H1 (cell line): ENCODE measurements at places on chromosomes 5 and 9. TPM values are rescaled to one million over a fixed set of nuclear protein-coding genes. Genes with fewer than 3 reads are reported as not detected.

DNA sequence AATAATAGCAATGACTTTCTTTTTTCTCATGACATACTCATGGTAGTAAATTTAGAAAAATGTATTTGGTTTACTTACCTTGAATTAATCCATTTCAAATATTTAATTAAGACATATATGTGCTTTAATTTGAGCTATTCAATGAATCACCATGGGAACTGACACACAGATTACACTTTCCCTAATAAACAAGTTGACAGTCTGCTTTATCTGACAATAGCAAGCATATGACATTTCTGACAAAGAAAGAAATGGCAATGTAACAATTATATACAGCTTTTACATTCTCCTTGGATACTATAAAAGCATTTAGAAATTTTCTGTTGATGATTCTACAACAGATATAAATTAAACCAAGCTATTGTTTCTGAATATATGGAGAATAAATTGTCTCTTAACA is 382.5 kb downstream of the CYLC2 start:
- no peak overlapping the region for H3K4me3 ChIP-seq
- DNase-seq: no peak
- no peaks in the 10 kb centered on the region for H3K4me1 ChIP-seq
- H3K27me3 ChIP-seq: no peaks in the 10 kb centered on the region
- no peak overlapping the region for H3K27ac ChIP-seq

DNA sequence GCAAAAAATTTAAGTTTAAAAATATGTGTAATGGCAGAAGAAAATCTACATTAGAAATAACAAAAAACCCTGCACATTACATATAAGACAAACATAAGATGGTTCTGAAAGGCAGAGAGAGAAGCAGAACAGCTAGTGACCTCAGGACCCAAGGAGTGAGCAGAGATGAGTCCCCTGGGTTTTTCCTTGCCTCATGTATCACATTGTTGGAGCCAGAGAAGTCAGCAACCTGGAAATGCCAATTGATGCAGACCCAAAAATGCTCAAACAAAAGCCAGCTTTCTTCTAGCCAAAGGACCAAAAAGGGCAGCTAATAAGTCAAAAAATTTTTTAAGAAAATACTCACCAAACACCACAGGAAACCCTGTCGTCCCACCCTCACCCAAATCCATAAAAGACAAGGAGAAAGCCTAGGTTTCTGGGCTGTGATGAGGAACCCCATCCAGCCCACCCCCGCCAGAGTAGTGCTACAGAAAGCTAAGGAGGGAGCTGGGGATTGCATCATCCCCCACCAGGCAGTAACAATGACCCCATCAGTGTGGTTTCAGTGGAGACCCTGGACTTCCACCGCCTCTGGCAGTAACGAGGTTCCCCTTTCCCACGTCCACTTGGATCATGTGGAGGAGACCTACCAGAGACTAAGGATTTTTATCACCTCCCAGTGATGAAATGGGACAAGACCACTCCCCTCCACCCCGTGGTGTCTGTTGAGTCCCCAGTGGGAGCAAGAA is 17.6 kb downstream of the DENND1A start:
- H3K4me1 ChIP-seq: peaks cover 2% of the 10 kb centered on the region; the same call in 1 of the 2 replicates
- no peaks in the 10 kb centered on the region for H3K27me3 ChIP-seq
- no peak overlapping the region for H3K4me3 ChIP-seq
- DNase-seq: no peak
- H3K36me3 ChIP-seq: no peaks in the 10 kb centered on the region; the same call in 1 of the 2 replicates

DNA sequence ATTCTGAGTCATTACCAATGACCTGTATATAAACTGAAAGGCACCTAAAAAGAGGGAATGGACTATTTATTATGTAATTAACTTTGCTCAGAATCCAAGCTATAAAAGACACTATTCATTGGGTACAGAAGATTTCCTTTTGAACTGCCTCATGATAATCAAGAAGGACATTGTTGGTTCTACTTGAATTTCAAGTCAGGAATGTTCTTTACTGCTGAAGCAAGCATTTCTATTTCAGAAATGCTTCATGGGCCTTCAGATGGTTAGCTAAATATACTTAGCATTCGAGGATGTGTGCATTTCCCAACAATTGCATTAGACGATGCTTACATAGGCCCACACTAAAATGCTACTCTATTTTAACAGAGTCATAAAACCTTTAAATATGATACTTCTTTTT is 658.2 kb upstream of the DMAC1 start:
- no peak overlapping the region for H3K4me3 ChIP-seq
- H3K36me3 ChIP-seq: no peaks in the 10 kb centered on the region; the same call in 1 of the 2 replicates
- no peak overlapping the region for H3K27ac ChIP-seq

HACD4 gene
- 0.61 and 0.86 TPM in 2 replicates for total RNA-seq
